Activated CD8-positive, alpha-beta memory T cell treated with anti-CD3 and anti-CD28 coated beads for 48 hours (primary cell): ENCODE measurements at places on chromosomes 4 and X.

- no peak for DNase-seq
These were observed 32.4 kb downstream of the PRMT9 start for GRCh38 chr4:147651563-147651962.

- no peak for DNase-seq
These were observed 88.1 kb upstream of the PLAC1 start for GRCh38 chrX:134746410-134746785.

DNA sequence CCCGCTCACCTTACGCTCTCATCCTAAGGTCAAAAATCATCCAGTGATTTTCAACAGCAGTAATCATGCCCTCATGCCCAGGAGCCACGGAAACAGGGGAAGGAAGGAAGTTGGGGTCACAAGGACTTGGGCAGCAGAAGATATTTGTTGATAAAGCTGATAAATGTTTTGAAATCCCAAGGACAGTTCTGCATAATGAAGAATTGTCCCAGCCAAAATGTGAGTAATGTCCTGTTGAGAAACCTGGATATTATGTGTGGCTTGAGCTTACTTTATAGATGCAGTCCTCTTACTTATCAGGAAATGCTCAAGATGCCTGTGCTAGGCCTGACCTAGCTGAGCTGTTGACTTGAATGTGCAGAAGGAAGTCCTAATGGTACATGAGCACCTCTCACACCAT is 263.0 kb upstream of the ZFP42 start:
- no peak for DNase-seq

DNA sequence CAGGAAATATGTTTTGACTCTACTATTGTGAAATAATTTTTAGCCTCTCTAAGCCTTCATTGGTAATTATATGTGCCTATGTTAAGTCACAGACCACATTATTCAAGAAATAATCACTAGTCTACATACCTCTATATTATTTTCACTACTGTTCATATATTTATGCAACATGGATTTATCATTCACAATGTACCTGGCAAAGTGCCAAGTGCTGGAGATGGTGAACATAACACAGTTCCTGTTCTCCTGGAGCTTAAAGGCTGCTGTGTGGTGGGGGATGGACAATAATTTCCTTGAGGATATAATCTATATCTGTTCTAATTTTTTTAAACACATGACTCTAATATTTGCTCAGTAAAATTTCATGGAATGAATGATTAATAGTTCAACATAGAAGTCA is 527.7 kb upstream of the CXorf51A start:
- no peak for DNase-seq

GRCh38 chrX:11040405-11040804 is 70.7 kb upstream of the HCCS start:
- no peak for DNase-seq

GRCh38 chrX:46543441-46543840 is 1.8 kb downstream of the ZNF674 start:
- no peak for DNase-seq

GRCh38 chr4:77538144-77538543 is 67.5 kb upstream of the CXCL13 start:
- no peak for DNase-seq

DNA sequence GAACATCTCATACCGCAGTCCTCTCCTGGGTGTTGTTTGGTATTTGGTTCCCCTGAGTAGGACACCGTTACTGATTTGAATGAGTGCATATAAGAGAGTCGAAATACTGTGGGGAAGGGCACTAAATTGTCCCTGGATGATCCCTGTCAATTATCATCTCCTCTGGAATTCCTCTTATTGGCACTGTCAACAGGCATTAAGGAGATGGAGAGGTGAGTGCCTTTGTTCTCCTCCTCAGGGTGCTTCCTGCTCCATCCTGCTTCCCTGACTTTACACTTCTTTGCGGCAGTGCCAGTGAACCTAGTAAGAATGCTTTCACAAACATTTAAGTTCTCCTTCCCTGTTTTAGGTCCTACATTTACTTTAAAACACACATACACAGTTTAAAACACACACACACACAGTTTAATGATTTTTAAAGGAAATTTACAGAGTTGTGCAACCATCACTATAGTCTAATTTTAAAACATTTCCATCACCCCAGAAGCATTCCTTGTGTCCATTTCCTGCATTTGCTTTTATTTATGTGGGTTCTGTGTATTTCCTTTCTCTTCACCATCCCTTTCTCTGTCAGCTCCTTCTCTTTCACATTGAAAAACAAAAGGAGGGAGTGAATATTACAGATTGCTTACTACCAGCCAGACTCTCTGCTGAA is 20.9 kb upstream of the ZRSR2 start:
- DNase-seq = no peak

GRCh38 chr4:2280531-2281300 is 18.8 kb upstream of the MXD4 start:
- no peak for DNase-seq

GRCh38 chrX:19626230-19626629 is 110.9 kb upstream of the MAP3K15 start:
- no peak for DNase-seq
